ENCODE measurements at places on chromosomes 13 and 19. TPM values are rescaled to one million over a fixed set of nuclear protein-coding genes. Genes with fewer than 3 reads are reported as not detected.

Gene TEX26
- not detected for total RNA-seq

Gene GJB6
- not detected for total RNA-seq

Gene CGB5
- not detected for total RNA-seq

Gene C1QTNF9
- total RNA-seq = 0.78 TPM

GRCh38 chr13:94093652-94094315 is 385.7 kb downstream of the DCT start:
- H3K27me3 ChIP-seq = no peaks in the 10 kb centered on the region
- H3K4me3 ChIP-seq = no peak overlapping the region
- no peaks in the 10 kb centered on the region for H3K4me1 ChIP-seq

- no peak for DNase-seq
- no peak overlapping the region for H3K4me3 ChIP-seq
- peaks cover 9% of the 10 kb centered on the region for H3K4me1 ChIP-seq
- no peaks in the 10 kb centered on the region for H3K27me3 ChIP-seq
Measured at GRCh38 chr13:31154939-31155338, 6.8 kb downstream of the HSPH1 start.

- no peak overlapping the region for H3K4me3 ChIP-seq
- peaks cover 43% of the 10 kb centered on the region for H3K4me1 ChIP-seq
- H3K36me3 ChIP-seq = no peaks in the 10 kb centered on the region
Measured at GRCh38 chr19:1455002-1455335, 5.0 kb downstream of the APC2 start.

- no peaks in the 10 kb centered on the region for H3K27me3 ChIP-seq
- DNase-seq = no peak
- no peaks in the 10 kb centered on the region for H3K4me1 ChIP-seq
- no peak overlapping the region for H3K4me3 ChIP-seq
- H3K36me3 ChIP-seq = no peaks in the 10 kb centered on the region
- no peak overlapping the region for H3K27ac ChIP-seq
Measured at GRCh38 chr13:42405665-42406390, 133.9 kb downstream of the AKAP11 start.

- peak overlapping the region; percentile 78 for H3K27ac ChIP-seq
- no peaks in the 10 kb centered on the region for H3K36me3 ChIP-seq
- H3K27me3 ChIP-seq = no peaks in the 10 kb centered on the region
- peaks cover 26% of the 10 kb centered on the region for H3K4me1 ChIP-seq
- H3K4me3 ChIP-seq = no peak overlapping the region
Measured at GRCh38 chr13:110187641-110188161, 119.3 kb downstream of the COL4A1 start.

DNA sequence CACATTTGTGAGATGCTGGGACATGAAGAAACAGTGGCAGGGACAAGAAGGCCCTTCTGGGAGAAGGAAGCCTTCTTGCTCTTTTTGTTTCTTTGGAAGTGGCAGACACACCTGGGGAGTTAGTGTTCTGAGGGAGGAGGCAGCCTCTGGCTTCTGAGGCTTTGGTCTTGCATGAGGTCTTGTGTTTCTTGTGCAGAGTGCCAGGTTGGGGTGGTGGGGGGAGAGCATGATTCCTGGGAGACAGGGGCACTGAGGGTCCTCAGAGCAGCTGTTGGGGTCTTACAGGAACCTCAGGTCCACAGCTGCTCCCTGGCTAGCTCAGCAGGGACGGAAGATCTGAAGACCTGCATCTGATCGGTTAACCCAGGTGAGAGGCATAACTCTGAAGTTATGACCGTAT is 167.5 kb upstream of the ZNF536 start:
- no peaks in the 10 kb centered on the region for H3K27me3 ChIP-seq
- H3K36me3 ChIP-seq = no peaks in the 10 kb centered on the region
- H3K4me1 ChIP-seq = no peaks in the 10 kb centered on the region
- DNase-seq = no peak
- H3K27ac ChIP-seq = no peak overlapping the region
- H3K4me3 ChIP-seq = no peak overlapping the region

Measured in body of pancreas (tissue), 4 donors.